ENCODE measurements at places on chromosomes 3 and 15. TPM values are rescaled to one million over a fixed set of nuclear protein-coding genes. Genes with fewer than 3 reads are reported as not detected.

KBTBD13 gene
- total RNA-seq = not detected

GRCh38 chr3:56858331-56858730 lies 56.6 kb upstream of the ARHGEF3 start:
- H3K4me1 ChIP-seq = peaks cover 16% of the 10 kb centered on the region
- no peak overlapping the region for H3K4me3 ChIP-seq
- no peaks in the 10 kb centered on the region for H3K27me3 ChIP-seq
- DNase-seq = no peak

GRCh38 chr3:42447481-42447880 lies 37.1 kb upstream of the LYZL4 start:
- no peaks in the 10 kb centered on the region for H3K36me3 ChIP-seq
- no peak overlapping the region for H3K4me3 ChIP-seq
- H3K4me1 ChIP-seq = no peaks in the 10 kb centered on the region
- H3K27ac ChIP-seq = no peak overlapping the region

CCDC54 gene
- not detected for total RNA-seq

ATG3 gene
- total RNA-seq = 97.2 TPM

Measured in MCF 10A (cell line).